ENCODE measurements at places on chromosomes 6 and 20.

DNA sequence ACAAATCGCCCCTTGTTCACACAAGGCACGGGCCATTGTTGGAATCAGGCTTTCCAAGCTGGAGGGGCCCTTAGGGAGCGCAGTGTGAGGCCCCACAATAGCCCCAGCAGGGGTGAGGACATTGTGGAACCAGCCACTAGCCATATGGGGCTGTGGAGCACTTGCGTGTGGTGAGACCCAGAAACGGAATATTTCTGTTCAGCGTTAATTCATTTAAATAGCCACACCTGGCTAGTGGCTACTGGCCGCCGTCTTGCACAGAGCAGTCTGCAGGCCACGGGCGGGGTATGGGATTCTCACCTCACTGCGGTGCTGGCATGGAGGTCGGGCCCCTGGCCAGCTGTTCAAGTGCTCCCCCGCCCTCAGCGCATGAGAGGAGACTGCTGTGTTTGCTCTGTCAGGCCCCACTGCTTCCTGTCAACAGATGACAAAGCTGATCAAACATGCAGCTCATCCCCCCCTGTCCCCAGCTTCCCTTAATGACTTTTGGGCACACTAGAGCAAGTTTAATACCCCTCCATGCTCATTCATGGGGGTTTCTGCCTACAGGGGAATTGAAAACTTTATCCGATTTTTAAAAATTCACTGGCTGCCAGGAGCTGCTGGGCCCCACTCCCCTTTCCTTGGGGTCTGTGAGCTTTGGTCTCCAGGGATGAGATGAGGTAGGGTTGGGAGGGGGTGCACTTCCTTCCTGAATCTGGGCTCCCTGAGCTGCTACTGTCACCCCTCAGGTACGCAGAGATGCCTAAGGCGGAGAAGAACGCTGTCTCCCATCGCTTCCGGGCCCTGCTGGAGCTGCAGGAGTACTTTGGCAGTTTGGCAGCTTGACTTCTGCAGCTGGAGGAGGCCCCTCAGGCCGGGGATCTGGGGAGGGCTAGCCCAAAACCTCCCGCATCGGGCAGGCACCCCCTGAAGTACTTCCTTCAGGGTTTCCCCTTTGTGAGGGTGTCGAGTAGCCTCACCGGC lies 13.6 kb downstream of the ITPA start:
- no peak for DNase-seq

DNA sequence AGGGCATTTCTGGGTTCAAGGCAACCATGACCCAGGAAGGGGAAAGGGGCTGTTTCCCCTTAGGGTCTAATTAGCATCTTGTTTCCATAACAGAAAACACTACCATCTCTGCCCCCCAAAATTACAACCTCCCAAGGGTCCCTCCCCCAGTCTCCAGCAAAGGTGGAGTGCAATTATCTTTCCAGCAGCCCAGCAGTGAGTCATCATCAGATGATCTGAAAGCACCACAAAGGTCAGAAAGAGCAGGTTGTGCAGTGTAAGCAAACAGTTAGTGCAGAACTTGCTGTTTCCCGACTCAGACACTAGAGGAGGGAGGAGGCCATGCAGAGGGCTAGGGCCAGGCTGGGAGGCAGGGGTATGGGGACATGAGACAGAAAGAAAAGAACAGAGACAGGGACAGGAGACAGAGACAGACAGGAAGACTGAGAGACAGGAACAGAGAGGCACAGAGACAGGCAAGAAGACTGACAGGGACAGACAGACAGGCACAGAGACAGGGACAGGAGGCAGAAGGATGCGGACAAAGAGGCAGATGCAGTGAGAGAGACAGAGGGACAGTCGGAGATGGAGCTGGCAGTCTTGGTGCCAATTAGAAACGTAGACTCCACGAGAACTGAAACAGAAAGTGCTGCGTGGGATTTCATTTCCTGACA lies 62.5 kb downstream of the PYGB start:
- peak; percentile 87 for DNase-seq

DNA sequence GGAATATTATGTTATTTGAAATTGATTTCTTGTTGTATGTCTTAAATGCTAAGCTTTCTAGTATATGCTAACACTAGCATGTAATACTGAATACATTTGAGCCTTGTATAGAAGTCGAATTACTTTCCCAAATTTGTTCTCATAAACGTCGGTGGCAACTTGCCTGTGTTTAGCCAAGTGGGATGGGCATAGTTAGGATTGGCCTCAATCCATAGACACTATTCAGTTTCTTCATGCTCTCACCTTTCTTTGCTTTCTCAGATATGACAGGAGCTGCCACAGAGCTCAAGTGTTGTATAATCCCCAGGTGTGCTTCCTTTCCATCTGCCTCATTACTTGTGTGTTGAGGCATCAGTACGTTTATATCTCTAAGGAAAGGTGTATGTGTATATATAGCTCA lies 19.3 kb downstream of the ZNF334 start:
- no peak for DNase-seq

GRCh38 chr6:3431994-3432393 lies 24.9 kb downstream of the SLC22A23 start:
- DNase-seq, result no peak

GRCh38 chr6:83490217-83490807 lies 22.0 kb upstream of the PRSS35 start:
- no peak for DNase-seq

GRCh38 chr20:50292591-50293283 lies 102.1 kb downstream of the CEBPB start:
- DNase-seq, result peak; percentile 96

GRCh38 chr20:32807706-32808105 lies 12.0 kb upstream of the MAPRE1 start:
- DNase-seq, result no peak

GRCh38 chr6:12065321-12066140 lies 53.4 kb downstream of the HIVEP1 start:
- no peak for DNase-seq

DNA sequence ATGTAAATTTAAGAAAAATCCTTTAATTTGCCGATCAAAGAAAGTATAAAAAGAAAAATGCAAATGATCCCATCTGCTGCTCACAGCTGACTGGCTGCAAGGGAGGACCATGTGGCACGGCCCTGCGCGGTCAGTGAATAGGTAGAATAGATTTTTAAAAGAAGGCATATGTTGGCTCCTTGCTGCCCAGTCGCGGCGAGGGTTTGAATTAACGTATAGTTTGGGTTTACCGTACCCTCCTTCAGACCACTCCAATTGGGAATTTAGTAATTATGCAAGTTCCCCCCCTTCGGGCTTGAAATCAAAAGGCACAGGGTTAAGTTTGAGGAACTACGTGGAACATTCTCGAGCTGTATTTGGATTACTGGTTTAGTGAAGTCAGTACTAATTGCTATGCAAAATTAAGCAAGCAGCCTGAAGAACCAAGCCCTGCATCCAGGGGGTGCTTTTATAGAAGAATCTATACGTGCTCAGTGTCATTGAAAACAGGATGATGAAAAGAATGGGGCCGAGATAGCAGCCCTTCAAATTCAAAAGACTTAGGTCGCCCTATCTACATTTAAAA lies 1.1 kb upstream of the BEND3 start:
- DNase-seq, result peak; percentile 32

- DNase-seq, result peak; percentile 14
Measured at GRCh38 chr6:2792330-2793110, 27.3 kb downstream of the WRNIP1 start.

- DNase-seq, result peak; percentile 37
Measured at GRCh38 chr6:130326496-130326895, 39.3 kb upstream of the TMEM200A start.

- DNase-seq, result no peak
Measured at GRCh38 chr6:135521431-135521830, 23.9 kb upstream of the AHI1 start.

DNA sequence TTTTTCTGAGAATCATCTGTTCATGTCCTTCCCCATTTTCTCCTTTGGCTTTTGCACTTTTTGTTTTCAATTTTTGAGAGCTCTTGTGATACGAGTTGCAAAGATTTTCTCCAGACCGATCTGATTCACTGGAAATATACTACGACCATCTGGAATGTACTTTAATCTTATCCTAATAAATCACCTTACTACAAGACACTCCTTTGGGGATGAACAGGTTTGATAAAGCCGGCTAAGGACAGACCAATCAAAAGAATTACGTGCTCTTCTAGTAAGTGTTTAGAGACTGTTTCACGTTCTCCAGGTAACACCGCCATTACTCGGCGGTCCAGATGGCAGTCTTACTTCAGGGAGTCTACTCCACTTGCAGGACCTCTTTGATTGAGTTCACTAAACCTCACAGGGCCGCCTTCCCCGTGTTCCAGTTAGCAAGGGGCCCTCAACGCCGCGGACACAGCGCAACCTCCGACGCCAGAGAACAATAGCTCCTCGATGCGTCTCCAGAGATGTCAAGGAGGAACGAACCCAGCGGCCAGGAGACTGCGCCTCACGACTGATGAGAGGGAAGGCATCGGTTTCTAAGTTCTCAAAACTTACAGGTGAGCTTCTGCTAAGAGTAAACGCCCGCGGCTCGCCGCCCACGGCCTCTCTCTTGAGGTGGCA lies 920 bp upstream of the WTAP start:
- no peak for DNase-seq

- no peak for DNase-seq
Measured at GRCh38 chr20:4516876-4517275, 204.8 kb upstream of the PRND start.

DNA sequence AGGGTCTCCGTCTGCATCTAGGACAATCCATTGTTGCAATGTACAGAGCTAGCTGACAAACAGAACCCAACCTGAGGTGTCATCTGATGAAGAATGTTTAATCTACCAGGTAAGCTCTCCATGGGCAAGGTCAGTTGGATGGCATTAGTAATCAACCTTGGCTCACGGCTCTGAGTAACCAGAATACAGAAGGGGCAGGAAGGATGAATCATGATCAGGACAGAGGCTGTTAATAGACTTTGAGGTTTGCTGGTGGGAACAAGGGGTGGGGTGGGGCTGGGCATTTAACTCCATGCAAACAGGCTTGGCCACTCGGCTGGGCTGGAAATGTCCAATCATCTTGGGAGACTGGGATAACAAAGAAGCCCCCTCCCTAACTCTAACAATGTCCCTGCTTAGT lies 77.1 kb upstream of the MRPS10 start:
- peak; percentile 85 for DNase-seq

- no peak for DNase-seq
Measured at GRCh38 chr6:15505463-15505918, 157.3 kb downstream of the DTNBP1 start.

- no peak for DNase-seq
Measured at GRCh38 chr6:148573922-148574321, 172.9 kb upstream of the UST start.

DNA sequence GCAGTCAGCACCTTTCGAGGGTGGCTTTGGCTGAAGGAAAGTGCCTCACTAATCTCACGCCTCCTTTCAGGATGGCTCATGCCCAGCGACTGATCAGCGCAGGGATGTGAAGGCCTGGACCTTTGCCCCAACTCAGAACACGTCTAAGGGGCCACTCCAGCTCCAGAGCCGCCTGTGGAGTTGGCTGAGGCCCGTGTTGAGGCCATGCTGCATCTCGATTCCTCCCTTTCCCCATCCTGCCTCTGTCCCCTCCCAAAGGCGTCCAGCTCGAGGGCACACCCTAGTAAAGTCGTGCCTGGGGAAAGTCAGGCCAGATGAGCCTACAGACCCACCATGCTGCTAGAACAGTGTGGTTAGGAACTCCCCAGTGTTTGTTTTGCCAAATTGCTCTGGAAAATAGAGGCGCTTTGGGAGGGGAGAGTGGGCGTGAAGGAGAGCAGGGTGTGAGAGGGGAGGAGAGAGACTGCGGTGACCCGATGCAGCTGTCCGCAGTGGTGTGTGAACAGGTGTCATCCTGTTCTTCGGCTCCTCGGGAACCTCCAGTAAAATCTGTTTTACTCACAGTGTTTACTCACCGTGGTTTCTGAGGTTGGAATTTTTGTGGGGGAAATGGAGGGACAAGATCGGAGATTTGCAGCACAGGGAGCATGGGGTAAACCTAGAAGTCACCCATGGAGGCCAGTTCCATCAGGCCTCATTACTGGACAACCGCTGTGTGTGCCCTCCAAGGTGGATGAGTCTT lies 85.0 kb upstream of the PMEPA1 start:
- peak; percentile 68 for DNase-seq

DNA sequence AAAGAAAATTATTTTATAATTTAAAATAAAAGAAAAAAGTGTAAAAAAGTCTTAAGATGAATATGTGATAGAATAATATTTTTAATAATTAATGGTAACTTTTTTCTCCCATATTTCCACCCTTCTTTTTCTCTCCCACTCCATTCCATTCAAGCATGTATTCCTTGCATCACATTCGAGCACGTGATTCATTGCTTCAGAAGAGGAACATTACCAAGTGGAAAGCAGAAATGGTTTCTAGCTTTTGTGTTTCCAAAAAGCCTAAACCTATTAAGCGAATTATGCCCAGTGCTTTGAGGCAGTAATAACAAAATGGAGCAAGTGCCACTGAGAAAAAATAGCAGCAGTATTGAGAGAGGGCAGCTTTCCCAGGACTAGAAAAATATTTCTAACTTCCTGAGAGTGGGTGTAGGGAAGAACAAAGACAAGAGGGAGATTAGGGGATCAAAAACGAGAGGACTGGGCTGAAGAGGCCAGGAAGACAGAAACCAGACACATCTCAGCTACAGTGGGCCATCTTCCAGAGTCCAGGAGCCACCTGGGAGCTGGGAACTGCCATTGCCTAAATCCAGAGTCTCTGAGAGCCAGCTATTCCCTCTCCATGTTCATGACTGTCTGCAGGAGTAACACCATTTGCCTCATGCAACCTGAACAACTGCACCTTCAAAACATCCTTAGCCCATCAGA lies 15.0 kb upstream of the AKIRIN2 start:
- no peak for DNase-seq

DNA sequence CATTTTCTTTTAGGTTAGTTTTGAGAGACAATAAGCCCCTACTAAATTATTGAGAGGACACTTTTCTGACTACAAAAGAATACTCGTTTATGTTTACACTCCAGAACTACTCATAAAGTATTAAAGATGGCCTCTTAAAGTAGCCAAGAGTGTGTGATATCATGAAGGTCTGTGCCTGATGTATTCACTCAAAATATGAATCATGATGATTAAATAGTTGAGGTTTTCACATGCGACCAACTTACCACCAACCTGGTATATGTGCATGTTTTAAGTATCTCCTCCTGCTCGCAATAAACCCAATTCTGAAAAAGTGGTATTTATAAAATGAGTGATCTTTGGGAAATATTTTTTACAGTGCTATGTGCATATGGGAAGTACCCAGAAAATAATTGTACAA lies 43.9 kb downstream of the IL20RA start:
- no peak for DNase-seq

- no peak for DNase-seq
Measured at GRCh38 chr6:118161343-118161742, 254.3 kb downstream of the SLC35F1 start.

DNA sequence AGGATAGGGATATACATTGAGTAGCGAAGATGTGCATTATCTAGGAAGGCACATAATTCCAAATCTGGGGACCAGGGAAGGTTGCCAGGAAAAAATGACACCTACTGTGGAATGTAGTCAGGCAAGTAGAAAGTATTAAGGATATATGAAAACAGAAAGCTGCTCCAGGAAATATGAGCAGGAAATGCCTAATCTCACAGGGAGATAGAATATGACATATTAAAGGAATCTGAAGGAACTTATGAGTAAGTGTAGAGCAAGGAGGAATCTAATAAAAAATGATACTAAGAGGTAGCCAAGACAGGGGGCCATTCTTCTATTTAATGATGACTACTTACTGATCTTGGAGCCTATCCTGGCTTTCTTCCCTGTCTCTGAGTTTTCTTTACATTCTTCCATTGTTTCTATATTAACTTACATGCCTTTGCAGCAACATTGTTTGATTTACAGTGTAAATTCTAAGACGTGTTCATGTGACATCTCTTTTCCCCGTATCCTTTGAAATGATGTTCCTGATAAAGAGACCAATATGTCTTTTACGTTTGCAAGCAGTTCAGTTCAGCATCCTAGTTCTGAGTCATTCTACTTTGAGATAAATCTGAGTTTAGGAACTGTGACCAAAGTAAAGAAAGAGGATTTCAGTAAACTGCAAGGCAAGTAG lies 58.6 kb downstream of the TINAG start:
- DNase-seq, result peak; percentile 42
